ENCODE measurements at places on chromosomes 1 and 21.

DNA sequence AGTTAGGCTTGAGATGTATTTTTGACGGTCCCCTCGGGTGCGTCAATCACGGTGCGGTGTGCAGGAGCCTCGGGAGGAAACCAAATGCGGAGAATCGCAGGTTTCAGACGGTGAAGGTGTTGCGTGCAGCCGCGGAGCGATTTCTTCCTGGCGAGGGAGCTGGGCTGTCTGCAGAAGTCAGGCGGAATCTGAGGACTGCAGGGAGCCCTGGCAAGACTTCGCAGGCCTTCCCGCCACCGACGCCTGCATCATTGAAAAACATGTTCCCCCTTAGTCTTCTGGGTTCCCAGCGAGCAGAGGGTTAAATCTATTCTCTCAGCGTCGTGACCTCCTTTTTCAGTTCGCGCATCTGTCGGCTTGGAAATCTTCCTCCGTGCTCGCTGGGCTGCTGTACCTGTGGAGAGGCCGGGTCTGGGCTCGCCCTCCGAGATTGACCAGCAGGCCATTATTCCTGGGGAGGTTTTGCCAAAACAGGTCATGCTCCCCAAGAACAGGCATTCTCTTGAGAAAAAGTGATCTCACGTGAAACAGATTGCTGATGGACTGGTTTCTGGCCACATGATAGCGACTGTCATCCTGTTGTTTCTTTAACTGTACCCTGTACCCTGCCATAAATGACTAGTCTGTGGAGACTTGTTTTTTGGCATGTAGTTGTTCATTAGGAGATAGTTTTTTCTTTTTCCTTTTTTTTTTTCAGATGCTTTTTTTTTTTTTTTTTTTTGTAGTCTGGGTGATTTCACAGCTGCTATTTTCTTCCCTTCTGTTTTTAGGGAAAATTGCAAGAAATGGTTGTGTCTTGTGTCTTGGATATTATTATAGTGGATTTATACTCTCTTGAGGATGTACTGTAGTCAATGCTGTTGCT, 894 bp downstream of the EPB41 start:
- DNase-seq = peak; percentile 16

GRCh38 chr1:10634428-10635084, 159.8 kb downstream of the PEX14 start:
- DNase-seq = no peak

- DNase-seq = no peak
These were observed 100.5 kb downstream of the GIPC2 start for GRCh38 chr1:78146205-78146771.

DNA sequence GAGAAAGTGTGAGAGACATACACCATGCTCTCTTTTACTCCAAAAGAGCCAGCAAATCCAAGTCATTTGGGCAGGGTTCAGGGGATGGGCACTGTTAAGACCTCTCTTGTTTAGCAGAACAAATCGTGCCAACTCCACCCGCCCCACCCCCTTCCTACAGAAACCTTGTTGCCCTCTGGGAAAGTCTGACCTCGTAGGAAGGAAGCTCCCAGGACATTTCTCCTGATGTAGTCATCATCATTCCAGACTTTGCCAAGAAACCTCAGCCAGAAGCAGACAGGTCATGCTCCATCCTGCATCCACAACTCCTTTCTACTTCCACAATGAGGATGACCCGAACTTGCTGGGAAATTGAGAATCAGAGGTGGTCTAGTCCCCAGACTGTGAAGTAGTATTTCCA, 57.7 kb downstream of the UBE2T start:
- DNase-seq = peak; percentile 42

DNA sequence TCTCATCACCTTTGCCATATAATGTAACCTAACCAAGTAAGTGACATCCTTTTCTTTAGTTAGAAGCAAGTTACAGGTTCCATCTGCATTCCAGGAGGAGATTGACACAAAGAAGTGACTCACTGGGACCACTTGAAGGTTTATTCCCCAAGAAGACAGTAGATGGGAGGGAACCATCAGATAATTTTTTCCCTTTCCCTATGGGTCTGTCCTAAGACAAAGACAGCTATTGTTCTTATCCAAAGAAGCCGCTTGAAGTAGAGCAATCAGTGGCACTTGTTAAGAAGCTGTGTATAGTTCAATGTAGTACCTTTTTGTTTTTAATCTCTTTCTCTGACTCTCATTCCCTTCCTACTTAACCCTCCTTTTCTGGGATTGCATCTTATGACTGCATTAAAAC, 139.9 kb upstream of the B3GALT2 start:
- DNase-seq = no peak

DNA sequence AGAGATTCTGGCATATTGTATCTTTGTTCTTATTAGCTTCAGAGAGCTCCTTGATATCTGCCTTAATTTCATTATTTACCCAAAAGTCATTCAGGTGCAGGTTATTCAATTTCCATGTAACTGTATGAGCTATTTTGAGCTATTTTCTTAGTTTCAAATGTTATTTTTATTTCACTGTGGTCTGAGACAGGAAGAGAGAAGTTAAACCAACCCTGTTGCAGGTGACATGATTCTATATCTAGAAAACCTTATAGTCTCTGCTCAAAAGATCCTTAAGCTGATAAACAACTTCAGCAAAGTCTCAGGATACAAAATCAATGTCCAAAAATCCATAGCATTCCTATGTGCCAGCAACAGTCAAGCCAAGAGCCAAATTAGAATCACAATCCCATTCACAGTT, 1644.0 kb upstream of the B3GALT2 start:
- no peak for DNase-seq

All from AG08396 (cell line).